Activated naive CD4-positive, alpha-beta T cell treated with anti-CD3 and anti-CD28 coated beads for 36 hours (primary cell): ENCODE measurements at places on chromosomes 4 and X.

DNA sequence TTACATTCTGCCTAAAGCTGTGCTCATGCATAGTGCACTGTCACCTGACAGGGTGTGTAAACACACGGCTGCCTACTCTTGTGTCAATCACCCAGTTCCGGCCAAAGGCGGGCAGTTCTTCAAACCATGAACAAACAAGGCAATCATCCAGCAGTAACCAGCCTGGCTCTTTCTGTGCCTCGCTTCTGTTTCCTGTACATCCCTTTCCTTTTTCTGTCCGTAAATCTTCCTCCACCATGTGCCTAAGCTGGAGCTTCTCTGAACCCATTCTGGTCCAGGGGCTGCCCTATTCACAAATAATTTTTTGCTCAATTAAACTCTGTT, 60.8 kb upstream of the CBR4 start:
- H3K4me1 ChIP-seq: no peaks in the 10 kb centered on the region
- H3K36me3 ChIP-seq: no peaks in the 10 kb centered on the region
- no peak overlapping the region for H3K4me3 ChIP-seq
- H3K27ac ChIP-seq: no peak overlapping the region
- no peak for DNase-seq

DNA sequence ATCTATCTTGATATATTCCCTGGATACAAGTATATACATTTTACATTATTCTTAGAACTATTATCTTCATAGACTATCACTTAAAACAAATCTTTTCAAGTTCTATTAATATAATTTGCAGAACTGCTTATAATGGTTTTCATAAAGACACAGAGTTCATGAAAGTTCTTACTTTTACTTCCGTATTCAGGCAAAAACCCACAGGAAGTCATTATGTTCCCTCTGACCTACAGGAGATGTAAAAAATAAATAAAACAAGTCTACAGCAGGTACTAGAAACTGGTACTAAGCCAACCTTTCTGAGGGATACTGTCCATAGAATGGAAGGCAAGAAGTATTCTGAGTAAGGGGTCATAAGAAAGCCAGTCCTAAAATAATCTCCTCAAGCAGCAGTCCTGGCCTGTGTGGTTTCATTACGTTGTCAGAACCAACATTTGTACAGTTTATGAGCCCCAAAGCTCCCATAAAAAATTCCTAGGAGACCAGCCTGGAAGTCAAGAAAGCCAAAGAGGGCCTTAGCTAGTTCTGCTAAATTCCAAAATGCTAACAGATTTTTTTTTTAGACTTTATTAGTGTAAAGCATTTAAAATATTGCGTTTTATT, 68.6 kb downstream of the CAMK2D start:
- peak overlapping the region; percentile 26 for H3K4me3 ChIP-seq
- peaks cover 35% of the 10 kb centered on the region for H3K4me1 ChIP-seq
- peaks cover 21% of the 10 kb centered on the region for H3K36me3 ChIP-seq
- no peaks in the 10 kb centered on the region for H3K27me3 ChIP-seq
- peak overlapping the region; percentile 68 for H3K27ac ChIP-seq
- no peak for DNase-seq

DNA sequence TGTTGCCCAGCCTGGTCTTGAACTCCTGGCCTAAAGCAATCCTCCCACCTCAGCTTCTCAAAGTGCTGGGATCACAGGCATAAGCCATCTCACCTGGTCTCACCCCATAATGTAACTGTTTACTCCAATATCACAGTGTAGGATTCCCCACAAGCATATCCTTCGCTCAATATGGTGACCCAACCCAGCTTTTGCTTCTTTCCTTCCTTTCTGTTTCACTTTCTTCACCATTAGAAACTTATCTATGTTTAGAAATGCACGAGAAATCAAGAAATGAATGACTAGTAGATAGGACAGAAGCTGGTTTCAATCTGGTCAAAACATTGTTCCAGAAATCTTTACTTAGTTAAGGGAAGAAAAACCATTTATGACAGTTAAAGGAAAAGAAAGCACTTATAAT, 18.9 kb downstream of the TSPAN5 start:
- peak overlapping the region; percentile 33 for H3K27ac ChIP-seq
- H3K27me3 ChIP-seq: no peaks in the 10 kb centered on the region
- H3K36me3 ChIP-seq: no peaks in the 10 kb centered on the region
- peak overlapping the region; percentile 16 for H3K4me3 ChIP-seq

- peaks cover 34% of the 10 kb centered on the region for H3K4me1 ChIP-seq
- H3K36me3 ChIP-seq: no peaks in the 10 kb centered on the region
- H3K27me3 ChIP-seq: no peaks in the 10 kb centered on the region
- H3K4me3 ChIP-seq: no peak overlapping the region
These were observed 62.1 kb upstream of the ANTXR2 start for GRCh38 chr4:80134936-80135701.

DNA sequence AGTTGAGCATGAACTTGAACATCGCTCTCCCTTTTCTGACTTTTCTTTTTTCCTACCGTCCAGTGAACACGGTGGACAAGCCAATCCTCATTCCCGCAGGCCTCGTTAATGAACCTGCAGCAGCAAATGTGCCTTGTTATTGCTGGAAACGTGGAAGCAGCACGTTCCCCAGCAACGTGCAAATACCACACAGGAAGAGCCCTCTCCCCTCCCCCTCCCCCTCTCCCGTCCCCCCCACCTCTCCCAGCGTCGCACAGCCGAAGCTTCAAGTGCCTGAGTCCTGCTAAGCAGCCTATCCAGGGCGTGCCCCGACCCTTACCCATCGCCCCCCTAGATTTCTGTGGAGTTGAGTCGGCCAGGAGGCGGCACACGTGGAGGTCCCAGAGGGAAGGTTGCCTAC, 219.9 kb downstream of the BCOR start:
- H3K36me3 ChIP-seq: peaks cover 1% of the 10 kb centered on the region
- DNase-seq: no peak
- no peaks in the 10 kb centered on the region for H3K27me3 ChIP-seq
- peaks cover 27% of the 10 kb centered on the region for H3K4me1 ChIP-seq

DNA sequence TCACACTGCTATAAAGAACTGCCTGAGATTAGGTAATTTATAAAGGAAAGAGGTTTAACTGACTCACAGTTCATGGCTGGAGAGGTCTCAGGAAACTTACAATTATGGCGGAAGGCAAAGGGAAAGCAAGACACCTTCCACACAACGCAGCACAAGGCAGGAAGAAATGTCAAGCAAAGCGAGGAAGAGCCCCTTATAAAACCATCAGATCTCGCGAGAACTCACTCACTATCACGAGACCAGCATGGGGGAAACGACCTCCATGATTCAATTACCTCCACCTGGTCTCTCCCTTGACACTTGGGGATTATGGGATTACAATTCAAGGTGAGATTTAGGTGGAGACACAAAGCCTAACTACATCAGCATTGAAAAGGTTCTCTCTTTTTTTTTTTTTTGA, 39.6 kb downstream of the PALLD start:
- H3K36me3 ChIP-seq: no peaks in the 10 kb centered on the region
- H3K4me1 ChIP-seq: peaks cover 9% of the 10 kb centered on the region
- no peak overlapping the region for H3K27ac ChIP-seq
- DNase-seq: no peak

DNA sequence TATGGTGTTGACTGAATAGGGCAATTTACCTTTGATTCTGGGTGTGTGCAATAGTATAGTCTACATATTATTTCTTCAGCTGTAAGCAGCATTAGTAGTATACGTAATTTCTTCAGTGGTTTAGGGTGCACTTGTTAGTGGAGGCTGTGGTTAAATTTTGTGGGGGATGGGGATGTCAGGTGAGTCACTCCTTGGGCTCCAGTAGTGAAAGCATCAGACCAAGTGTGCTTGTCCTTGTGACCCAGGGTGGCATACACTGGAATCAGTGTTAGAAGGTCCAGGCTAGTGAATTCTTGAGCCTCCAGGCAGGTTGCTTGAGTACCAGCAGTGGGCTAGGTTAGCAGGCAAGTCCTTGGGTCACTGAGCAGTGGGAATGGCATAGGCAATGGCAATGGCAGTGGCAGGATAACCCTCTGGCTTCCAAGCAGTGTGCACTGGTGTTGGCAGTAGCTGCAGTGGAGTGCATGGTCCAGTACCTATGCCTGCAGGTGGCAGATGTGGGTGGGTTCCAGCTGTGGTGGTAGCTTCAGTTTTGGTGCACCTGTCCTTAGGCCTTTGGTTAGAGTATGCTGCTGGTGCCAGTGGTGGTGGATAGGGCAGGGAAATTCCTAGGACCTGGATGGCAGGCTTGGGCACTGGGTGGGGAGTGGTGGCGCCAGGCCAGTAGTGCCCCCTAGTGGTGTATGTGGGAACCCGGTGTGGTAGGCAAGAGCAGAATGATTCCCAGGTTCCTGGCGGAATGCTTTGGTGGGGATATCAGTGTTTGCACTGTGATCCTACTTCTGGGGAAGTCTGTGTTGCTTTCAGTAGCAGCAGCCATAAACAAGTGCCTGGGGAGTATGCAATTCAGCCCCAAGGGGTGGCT, 531.0 kb downstream of the SMARCA1 start:
- no peak for DNase-seq
- H3K4me3 ChIP-seq: no peak overlapping the region
- no peaks in the 10 kb centered on the region for H3K4me1 ChIP-seq

- no peak for DNase-seq
- no peaks in the 10 kb centered on the region for H3K27me3 ChIP-seq
- H3K36me3 ChIP-seq: peaks cover 2% of the 10 kb centered on the region
- H3K4me1 ChIP-seq: peaks cover 5% of the 10 kb centered on the region
- no peak overlapping the region for H3K4me3 ChIP-seq
- H3K27ac ChIP-seq: no peak overlapping the region
These were observed 12.1 kb upstream of the COPS4 start for GRCh38 chr4:83022724-83023450.

DNA sequence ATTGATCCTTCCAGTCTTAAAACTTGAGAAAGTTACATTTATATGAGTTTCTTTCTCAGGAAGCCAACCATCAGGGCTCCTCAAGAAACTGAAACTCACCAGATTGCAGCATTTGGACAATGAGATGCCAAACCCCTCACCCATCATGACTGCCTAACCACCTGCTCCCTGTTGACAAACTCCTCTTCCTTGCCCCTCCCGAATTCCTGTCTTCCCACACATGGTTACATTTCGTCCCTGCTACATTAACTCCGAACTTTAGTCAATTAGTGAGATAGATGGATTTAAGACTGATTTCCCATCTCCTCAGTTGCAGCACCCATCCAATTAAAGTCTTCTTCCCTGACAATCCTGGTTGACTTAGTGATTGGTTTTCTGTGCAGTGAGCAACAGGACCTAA, 118.7 kb downstream of the ZNF330 start:
- no peaks in the 10 kb centered on the region for H3K36me3 ChIP-seq
- no peak overlapping the region for H3K27ac ChIP-seq
- peaks cover 18% of the 10 kb centered on the region for H3K27me3 ChIP-seq
- H3K4me3 ChIP-seq: no peak overlapping the region
- H3K4me1 ChIP-seq: no peaks in the 10 kb centered on the region

GRCh38 chrX:108292053-108292452, 146.2 kb downstream of the COL4A6 start:
- peaks cover 3% of the 10 kb centered on the region for H3K27me3 ChIP-seq
- no peaks in the 10 kb centered on the region for H3K36me3 ChIP-seq
- no peak for DNase-seq
- no peaks in the 10 kb centered on the region for H3K4me1 ChIP-seq
- no peak overlapping the region for H3K27ac ChIP-seq

DNA sequence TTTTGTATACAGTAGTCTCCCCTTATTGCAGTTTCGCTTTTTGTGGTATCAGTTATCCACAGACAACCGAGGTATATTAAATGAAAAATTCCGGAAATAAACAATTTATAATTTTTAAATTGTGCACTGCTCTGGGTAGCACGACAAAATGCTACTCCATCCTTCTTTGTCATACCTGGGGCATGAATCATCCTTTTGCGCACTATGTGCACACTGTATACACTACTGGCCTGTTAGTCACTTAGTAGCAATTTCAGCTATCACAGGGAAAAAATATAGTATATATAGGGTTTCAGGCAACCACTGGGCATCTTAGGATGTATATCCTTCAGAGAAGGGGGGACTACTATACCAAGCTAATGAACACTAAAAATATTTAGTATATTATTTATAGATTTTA, 198.8 kb upstream of the FAT4 start:
- no peaks in the 10 kb centered on the region for H3K27me3 ChIP-seq
- no peak overlapping the region for H3K27ac ChIP-seq
- H3K4me1 ChIP-seq: no peaks in the 10 kb centered on the region
- no peak overlapping the region for H3K4me3 ChIP-seq
- no peaks in the 10 kb centered on the region for H3K36me3 ChIP-seq
